Smooth muscle cell of the coronary artery (primary cell): ENCODE measurements at places on chromosomes 2 and 18. TPM values are rescaled to one million over a fixed set of nuclear protein-coding genes. Genes with fewer than 3 reads are reported as not detected.

GPR35 gene
- 0.23 and 0.30 TPM in 2 replicates for total RNA-seq

ANKRD44 gene
- 9.4 and 19.0 TPM in 2 replicates for total RNA-seq

SUPT7L gene
- 14.4 and 17.9 TPM in 2 replicates for total RNA-seq

ASB3 gene
- total RNA-seq, result 26.2 and 27.3 TPM in 2 replicates

BMPR2 gene
- total RNA-seq, result 6.8 and 22.9 TPM in 2 replicates

CASP8 gene
- 11.9 and 12.1 TPM in 2 replicates for total RNA-seq

MARCHF4 gene
- total RNA-seq, result 0.12 and 2.9 TPM in 2 replicates

CDCA7 gene
- 0.23 and 0.98 TPM in 2 replicates for total RNA-seq

MYOM1 gene
- 0.98 and 1.3 TPM in 2 replicates for total RNA-seq
